Midbrain (tissue), 1 donor: ENCODE measurements at places on chromosomes 2 and 18.

GRCh38 chr2:147223553-147224060 lies 621.2 kb upstream of the ACVR2A start:
- DNase-seq: no peak

GRCh38 chr2:10222-10875 lies 36.0 kb downstream of the FAM110C start:
- no peak for DNase-seq

- no peak for DNase-seq
These were observed 15.4 kb upstream of the PPP1R1C start for GRCh38 chr2:181970160-181970794.

DNA sequence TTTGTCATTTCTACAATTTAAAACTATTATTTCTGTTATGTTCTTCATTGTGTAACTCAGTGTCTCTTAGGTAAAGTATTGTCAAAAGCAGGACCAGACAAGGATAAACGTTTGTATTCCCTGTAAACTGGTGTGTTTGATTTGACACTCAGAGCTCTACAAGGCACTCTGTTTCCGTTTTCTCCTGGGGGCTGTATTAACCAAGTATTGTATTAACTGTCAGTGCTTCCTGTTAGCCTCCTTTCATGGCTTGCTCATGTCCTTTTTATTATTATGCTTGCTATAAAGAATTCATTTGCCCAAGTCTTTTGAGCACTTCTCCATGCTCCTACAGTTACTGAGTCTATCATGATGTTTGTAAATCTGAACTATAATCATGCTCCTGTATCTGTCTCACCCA lies 323.7 kb downstream of the LPIN1 start:
- DNase-seq: no peak

- DNase-seq: no peak
These were observed 230.8 kb downstream of the CELF4 start for GRCh38 chr18:37334631-37335408.
